ENCODE measurements at places on chromosomes 4 and X.

GRCh38 chr4:152929888-152930287, 6.2 kb upstream of the FHDC1 start:
- no peak for DNase-seq

- no peak for DNase-seq
Observed at GRCh38 chr4:108492816-108493595, 127.4 kb upstream of the RPL34 start.

DNA sequence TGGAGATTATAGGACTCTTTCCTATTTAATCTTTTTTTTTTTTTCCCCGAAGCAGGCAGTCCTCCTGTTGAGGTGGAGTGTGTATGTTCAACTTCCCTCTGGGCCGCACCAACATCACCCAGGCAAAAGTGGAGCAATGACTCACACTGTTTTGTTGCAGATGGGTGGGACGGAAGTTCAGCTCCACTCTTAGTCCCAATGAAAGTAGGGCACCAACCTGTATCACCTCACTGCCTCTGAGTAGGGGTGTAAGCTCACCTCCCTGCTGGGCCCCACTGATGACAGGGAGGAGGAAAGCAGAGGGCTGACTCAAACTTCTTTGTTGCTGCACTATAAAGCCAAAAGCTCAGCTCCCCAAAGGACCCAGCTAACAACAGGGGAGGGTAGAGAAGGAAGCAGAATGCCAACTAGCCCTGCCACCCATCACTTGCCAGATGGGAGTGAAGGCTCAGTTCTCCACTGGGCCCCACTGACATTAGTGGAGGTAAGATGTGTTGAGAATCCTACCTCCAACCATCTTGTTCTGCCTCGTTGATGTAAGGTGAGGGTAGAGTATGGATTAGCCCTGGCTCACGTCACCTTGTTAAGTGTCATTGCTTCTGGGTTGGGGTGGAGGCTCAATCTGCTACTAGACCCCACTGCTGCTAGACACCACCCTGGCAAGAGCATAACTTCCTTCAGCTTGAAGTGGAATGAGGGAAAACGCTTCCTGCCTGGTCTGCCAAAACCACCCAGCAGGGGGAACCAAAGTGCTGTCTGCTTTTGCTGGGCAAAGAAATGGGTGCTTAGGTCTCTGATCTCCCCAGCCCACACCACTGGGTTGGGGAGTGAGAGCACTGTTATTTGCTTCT, 14.1 kb downstream of the RPS6KA3 start:
- peak; percentile 40 for DNase-seq

DNA sequence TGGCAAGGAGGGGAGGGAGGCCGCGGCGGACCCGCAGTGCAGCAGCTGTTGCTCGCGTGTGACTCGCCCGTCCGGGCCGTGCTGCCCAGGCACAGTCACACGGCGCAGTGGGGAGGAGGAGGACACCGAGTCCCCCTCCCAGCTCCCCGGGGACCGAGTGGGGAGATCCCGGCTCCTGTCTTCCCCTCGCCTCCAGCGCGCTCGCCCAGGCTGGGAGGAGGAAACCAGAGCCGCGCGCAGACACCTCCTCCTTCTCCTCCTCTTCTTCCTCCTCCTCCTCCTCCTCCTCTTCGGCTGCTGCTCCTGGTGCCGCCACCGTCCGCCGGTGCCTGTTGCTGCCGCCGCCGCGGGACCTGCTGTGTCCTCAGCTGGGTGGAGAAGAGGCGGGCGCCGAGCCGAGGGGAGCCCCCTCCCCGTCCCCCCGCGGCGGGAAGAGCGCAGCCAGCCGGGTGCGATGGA, at the start of gene TBC1D1:
TBC1D1 (plus strand) TSS at position 284 of the 459 bp plus-strand sequence. CDS start 11,012 bp downstream, outside the sequence.
- DNase-seq = peak; percentile 4

DNA sequence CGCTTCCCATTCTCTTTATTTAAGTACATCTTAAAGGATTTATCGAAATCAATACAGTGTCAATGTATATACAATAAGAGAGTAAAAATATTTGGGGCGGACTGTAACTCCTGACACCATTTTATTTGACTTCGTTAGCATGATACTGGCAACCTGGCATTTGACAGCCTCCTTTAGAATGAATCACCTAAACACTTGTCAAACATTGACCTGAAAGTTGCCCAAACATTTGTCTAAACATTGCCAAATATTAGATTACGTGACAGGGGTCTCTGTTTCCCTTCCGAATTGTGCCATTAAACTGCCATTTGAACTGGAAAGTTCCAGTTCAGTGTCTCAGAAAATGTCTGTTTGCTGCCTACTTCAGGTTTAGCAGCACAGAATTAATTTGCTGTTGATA, 20.8 kb upstream of the FAM9A start:
- no peak for DNase-seq
